ENCODE measurements at places on chromosomes 7 and 10.

- no peak for DNase-seq
Measured at GRCh38 chr7:38506756-38507155, 124.4 kb downstream of the AMPH start.

DNA sequence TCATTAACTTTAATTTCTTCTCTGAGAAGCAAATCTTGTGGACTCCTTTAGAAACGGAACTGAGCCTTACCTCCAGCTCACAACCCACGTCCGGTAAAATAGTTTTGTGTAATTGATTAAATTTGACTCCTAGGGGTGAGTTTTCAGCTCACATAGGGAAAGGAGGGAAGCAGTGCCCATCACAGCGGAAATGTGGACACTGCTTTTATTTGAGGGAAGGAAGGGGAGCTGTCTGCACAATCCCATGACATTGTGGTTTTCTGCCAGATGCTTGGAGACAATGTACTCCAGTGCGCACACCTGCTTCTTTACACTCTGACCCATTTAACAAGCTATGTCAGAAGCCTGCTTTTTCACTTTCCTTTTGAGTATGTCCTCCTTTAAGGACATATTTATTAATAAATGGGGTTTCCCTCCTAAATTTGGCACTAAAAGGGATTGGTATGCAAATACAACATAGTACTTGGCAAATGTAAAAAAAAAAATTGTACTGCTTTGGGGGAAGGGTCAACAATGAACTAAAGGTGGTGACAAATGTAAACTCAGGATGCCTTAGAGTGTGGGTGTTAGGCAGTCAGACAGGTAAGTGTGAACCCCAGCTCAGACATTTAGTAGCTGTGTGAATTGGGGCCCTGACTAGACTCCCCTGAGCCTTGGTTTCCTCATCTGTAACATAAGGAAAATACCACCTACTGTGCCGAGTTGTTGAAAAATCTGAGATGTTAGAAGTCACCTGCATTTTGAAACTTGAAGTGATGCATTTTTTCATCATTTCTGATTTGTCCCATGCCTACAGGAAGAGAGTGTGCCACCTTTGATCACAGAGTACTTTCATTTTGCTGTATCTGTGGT lies 90.2 kb upstream of the KLF6 start:
- DNase-seq, result no peak

DNA sequence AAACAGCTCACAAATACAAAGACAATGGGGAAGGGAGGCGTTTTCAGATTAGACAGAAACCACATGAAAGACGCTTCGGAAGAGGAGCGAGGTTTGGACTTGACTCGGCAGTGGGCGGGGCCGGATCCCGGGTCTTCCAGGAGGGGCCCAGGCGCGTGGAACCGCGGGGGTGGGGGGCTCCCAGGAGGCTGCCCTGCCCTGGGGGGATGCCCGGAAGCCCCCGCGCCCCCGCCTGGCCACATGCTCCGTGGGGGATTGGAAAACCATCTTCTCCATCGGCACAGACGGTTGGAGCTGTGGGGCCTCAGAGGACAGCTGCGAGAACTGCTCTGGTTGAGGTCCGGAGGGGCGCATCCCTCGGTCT lies 186.0 kb upstream of the SHH start:
- no peak for DNase-seq

GRCh38 chr10:90856964-90857634 lies 740 bp downstream of the HTR7 start:
- DNase-seq, result no peak

DNA sequence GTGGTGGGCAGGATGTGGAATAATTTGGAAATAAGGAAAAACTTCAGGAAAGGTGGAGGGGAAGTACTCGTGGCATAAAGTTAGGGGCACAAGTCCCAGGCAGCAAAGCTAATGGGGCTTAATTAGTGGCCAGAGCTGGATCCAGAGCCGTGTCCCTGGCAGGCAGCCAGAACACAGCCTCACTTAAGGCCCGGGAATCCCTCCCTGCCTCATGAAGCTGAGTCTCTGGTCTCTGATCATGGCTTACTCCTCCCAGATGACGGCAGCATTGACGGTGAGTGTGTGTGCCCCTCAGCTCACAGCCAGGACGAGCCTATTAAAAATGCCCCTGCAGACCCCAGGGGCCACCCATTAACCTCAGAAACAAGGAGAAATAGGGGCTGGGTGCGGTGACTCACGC lies 48.2 kb upstream of the NPTX2 start:
- no peak for DNase-seq

Measured in hematopoietic multipotent progenitor cell treated with erythropoietin and hydrocortisone succinate and interleukin-3 and kit ligand, for 17 days (in vitro differentiated cells).